ENCODE measurements at places on chromosomes 6 and 20. TPM values are rescaled to one million over a fixed set of nuclear protein-coding genes. Genes with fewer than 3 reads are reported as not detected.

Gene GTPBP2
- total RNA-seq: 47.6 TPM

Gene SAMD5
- 1.2 TPM for total RNA-seq

Gene NDUFAF4
- total RNA-seq: 34.0 TPM

Gene ERVFRD-1
- total RNA-seq: not detected

Gene ATP6V1G2
- 1.1 TPM for total RNA-seq

Gene TINAG
- total RNA-seq: not detected

Gene KIAA0408
- not detected for total RNA-seq

Gene HSPA12B
- not detected for total RNA-seq

Gene CDH26
- 1.2 TPM for total RNA-seq

Gene HLA-DMB
- not detected for total RNA-seq

Gene ENPP4
- total RNA-seq: 2.8 TPM

Gene PAQR8
- 0.44 TPM for total RNA-seq

Gene RWDD2A
- 0.63 TPM for total RNA-seq

Gene OR11A1
- not detected for total RNA-seq

Gene IPCEF1
- total RNA-seq: 0.29 TPM

Gene ADTRP
- not detected for total RNA-seq

Gene ADGRF4
- total RNA-seq: 4.2 TPM

Gene ATXN1
- 27.0 TPM for total RNA-seq

Gene OPN5
- total RNA-seq: not detected

Gene C20orf173
- not detected for total RNA-seq

Gene PACRG
- not detected for total RNA-seq

Gene HUS1B
- total RNA-seq: 4.2 TPM

Gene NMBR
- total RNA-seq: not detected

Gene SYNGAP1
- total RNA-seq: 2.9 TPM

Gene MDC1
- total RNA-seq: 24.9 TPM

Gene SLC26A8
- not detected for total RNA-seq

Gene ZNF292
- total RNA-seq: 16.9 TPM

Gene MBOAT1
- total RNA-seq: 10.3 TPM

Gene ULBP3
- total RNA-seq: 23.2 TPM

Gene ME1
- total RNA-seq: 22.3 TPM

Gene SYNE1
- 16.7 TPM for total RNA-seq

Gene VSTM2L
- total RNA-seq: 45.8 TPM

Gene RBM12
- total RNA-seq: 43.5 TPM
